Stimulated activated CD4-positive, alpha-beta T cell treated with anti-CD3 and anti-CD28 coated beads, Interleukin-1b, Interleukin-23, amount 100 ng/mL, for 1 hour (primary cell): ENCODE measurements at places on chromosomes 11 and 22.

DNA sequence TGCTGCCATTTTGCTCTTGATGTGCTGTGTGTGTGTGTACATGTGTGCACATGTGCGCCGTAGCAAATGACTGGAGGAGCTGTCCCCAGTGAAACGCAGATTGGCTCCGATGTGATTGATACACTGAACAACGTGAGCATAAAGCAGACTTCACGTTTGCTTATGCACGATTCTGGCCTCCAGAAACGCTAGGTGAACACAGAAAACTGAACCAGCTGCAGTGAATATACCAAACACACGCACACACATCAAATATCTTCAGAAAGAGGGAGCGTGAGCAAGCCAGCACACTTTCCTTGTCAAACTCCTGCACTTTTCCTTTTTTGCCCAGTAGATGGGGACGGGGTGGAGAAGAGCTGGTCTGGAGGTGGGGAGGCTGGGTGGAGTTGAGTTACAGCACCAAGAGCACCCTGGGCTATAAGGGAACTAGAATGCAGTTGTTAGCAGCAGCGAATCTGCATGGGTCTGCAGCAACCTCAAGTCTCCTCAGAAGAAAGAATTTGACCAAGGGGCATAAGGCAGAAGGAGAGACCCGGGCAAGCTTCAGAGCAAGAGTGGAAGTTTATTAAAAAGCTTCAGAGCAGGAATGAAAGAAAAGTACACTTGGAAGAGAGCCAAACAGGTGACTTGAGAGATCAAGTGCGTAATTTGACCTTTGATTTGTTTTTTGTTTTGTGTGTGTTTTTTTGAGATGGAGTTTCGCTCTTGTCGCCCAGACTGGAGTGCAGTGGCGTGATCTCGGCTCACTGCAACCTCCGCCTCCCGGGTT, 77.8 kb upstream of the CADM1 start:
- DNase-seq, result no peak

GRCh38 chr11:1015826-1016545, 20.5 kb downstream of the MUC6 start:
- no peak for DNase-seq

GRCh38 chr11:86559311-86559945, 113.0 kb downstream of the ME3 start:
- no peak for DNase-seq

GRCh38 chr22:21714059-21714770, 21.4 kb downstream of the YPEL1 start:
- DNase-seq, result no peak

DNA sequence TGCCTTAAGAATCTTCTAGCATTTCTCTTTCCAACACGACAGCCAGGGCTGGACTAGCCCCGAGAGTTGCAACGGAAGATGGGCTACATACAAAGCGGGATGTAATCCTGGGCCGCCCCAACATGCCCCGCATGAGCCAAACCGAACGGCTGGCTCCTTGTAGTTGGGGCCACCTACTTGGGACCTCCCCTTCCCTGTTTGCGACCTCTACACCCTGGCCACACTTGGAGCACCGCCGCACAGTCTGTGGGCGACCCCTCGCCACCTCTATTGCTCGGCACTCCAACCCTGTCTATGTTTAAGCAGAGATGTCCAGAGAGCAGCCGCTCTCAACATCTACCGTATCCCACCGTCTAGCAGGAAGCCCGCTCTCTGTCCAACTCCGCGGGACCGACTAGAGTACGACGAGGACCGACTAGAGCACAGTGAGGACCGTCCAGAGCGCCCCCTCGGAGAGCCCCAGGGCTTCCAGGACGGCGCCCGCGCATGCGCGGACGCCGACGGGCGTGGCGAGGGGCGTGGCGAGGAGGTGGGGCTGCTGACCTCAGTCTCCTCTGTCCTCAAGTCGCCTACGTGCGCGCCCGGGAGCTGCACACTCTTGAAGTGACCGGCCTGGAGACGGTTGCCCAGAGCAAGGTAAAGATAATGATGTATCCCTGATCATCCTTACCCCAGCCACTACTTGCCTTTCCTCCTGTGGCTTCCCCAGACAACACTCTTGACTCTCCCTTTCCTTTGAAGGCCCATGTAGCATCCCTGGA, 32.3 kb downstream of the NEAT1 start:
- DNase-seq, result peak; percentile 66

DNA sequence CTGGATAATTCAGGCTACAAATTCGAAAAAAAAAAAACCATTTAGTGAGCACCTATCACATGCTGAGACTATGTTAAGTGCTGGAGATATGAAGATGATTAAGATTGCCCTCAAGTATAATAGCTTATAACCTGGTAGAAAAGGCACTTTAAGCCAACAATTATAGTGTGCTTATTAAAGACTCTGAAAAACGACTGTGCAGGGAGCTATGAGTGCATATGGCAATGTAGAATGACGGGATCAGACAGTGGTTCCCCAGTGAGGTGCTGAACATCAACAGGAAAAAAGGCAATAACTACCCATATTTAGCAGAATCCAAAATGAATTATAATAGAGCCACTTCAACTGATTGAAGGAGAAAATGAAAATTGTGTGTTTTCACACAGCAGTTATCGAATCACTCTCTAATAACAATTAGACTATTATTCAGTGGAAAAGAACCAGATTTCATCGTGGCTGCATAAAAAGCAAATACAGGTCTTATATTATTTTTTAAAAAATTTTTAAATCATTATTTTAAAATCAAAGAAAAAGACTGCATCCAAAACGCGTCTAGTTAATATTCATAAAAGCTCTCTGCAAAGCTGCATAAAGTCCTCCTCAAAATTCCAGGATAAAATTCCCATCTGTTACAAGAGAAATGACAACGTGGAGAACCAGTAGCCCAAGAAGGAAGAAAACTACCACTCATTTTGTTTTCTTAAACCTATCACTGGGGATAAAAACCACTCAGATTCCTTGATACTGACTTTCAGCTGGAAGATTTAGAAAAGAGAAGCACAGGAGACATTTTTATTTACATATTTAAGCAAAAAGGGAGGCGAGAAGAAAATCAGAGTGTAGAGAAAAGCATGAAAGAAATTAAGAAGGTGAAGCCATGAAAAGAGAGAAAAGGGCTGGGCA, 1.1 kb downstream of the MTMR2 start:
- DNase-seq, result no peak

DNA sequence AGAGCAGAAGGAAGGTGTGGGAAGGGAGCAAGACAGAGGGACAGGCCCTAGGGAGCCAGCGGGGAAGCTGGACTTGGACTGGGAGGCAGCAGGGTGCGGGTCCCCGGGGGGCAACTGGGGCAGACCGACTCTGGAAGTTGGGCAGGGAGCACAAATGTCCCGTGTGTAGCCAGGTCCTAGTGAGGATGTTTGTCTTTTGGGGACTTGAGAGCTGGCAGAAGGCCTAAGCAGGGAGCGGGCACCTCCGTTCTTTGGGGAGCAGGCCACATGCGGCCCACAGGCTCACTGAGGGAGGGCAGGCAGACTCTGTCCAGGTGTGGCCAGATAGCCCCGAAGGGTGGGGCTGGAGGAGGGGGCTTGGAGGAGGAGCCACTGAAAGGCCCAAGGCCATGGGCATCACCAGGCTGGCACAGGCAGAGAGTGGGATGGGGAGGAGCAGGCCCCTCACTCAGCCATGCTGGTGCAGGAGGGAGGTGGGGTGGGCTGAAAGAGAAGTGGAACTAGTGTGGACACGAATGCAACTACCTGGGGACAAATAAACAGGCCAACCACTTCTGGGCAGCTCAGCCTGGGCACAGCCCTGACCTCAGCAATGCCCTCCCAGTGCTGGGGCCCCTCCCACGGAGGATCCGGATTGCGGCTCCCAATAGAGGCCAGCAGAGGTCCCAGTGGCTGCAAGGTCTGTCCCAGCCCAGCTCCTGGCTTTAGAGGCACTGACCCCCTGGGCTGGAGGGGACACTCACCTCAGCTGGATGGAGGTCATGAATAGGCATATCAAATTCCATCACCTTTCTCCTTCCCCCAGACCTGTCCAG, 1.3 kb upstream of the SCARF2 start:
- DNase-seq, result no peak

GRCh38 chr22:17057959-17058814, 26.6 kb upstream of the IL17RA start:
- DNase-seq, result no peak

DNA sequence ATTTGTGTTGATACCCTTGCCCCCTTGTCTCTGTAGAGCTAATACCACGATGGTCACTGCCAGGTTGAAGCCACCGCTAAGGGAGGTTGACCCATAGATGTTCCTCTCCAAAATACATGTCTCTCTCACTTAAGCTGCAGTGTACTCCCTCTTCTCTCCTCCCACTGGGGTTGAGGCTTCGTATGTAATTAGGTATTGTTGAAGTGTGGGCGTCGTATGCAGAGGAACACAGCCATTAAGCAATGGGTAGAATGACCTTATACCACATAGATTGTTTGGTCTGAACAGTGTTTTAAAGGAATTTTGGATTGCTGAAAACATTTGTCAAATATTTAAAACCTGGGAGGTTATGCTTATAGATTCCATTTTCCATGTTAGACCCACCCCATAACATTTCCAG, 71.9 kb downstream of the TRAF6 start:
- no peak for DNase-seq
